Dermis microvascular lymphatic vessel endothelial cell (primary cell): ENCODE measurements at places on chromosomes 7 and 10.

DNA sequence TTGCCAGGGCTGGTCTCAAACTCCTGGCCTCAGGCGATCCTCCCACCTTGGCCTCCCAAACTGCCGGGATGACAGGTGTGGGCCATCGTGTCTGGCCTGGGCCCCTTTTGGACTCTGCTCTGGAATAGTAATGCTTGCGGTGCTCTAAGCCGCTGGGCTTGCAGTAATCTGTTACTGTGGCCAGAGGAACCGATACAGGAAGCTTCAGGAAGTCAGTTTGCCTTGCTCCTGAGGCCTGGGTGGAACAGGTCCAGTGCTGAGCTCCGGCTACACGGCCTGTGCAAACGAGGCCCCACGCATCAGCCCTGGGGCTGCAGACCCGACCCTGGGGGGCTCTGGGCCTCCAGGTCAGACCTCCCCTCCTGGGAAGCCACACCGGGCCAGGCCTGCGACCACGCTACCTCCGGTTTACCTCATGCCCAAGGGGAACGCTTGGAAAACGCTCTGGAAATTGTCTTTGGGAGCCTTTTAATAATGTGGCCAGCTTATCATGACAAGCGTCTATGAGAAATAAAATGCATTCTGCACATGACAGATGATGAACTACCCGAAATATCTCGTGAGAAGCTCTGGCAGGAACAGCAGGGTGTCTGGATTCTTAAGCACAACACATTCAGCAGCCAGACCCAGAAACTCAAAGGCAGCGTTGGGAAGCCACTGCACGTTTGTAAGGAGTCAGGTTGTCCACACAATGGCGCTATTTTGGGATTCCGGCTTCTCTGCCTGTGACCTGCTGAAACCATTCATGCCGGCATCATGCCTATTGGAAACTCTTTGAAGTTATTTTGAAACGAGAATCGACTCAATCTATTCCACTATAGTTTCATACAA is 10.1 kb upstream of the ADAP1 start:
- peak; percentile 43 for DNase-seq

DNA sequence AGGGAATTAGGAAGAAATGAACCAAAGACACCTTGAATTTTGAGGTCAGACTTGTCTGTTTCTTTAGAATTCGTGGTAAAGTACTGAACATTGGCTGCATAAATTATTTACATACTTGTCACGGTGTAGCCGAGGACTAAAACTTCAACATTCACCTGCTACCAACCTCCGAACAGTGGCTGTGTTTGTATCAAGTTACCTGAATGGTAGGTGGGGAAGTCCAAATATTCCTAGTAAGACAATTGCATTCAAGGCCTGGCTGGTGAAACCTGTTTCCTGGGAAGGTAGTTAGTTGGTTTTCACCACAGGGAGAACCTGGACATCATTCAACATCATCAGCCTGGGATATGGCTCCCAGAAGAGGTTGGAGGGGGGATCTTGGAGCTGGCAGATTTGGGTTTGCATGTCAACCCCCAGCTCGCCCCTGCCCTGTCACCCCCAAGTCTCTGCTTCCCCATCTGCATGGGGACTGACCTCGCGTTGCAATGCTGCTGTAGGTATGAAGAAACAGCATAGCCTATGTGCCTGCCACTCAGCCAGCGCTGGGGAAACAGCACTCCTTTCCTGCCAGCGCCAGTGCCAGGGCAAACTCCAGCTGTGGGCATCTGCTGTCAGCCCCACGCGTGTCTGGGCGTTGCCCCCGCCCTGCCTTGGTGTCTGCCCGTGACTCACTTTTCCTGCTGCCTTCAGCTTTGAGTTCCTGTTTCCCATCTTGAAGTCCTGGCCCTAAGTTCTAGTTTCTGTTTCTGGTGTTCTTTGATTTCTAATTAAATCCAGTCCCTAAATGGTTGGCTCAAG is 12.7 kb upstream of the LARP4B start:
- no peak for DNase-seq

DNA sequence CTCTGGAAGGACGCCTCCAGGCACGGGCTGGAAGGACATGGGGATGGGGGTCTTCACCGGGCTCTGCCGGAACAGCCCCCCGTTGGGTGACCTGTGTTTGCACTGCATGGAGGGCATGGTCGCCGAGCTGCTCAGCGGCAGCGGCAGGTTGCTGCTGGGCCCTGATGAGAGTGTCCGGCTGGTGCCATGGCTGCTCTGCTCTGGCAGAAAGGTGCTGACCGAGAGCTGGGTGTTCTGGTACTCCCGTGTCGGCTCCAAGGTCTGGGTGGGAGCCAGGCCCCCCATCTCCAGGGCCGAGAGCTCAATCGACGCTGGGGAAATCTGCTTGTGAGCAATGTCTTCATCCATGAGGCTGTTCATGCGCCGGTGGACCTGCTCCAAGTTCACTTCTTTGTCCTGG is 764.3 kb downstream of the GRID1 start:
- DNase-seq: no peak

DNA sequence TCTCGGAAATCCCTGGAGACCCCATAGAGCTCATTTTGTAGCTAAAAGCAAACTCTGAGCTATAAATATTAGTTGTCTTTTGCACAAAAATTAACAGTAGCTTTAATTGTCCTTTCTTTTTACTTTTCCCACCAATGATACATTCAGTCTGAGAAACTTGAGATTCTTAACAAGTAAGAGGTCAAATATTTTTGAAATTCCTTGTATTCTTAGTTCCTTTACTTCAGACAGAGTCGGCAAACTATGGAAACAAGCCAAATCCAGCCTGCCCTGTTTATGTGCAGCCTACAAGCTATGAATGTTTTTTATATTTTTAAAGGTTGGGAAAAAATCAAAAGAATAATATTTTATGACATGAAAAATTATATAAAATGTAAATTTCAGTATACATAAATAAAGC is 146.6 kb downstream of the CTNNA3 start:
- DNase-seq: no peak

- DNase-seq: no peak
Measured at GRCh38 chr10:47055386-47056246, 144.4 kb downstream of the PTPN20 start.

- DNase-seq: no peak
Measured at GRCh38 chr10:50395851-50396250, 144.5 kb upstream of the ASAH2 start.

DNA sequence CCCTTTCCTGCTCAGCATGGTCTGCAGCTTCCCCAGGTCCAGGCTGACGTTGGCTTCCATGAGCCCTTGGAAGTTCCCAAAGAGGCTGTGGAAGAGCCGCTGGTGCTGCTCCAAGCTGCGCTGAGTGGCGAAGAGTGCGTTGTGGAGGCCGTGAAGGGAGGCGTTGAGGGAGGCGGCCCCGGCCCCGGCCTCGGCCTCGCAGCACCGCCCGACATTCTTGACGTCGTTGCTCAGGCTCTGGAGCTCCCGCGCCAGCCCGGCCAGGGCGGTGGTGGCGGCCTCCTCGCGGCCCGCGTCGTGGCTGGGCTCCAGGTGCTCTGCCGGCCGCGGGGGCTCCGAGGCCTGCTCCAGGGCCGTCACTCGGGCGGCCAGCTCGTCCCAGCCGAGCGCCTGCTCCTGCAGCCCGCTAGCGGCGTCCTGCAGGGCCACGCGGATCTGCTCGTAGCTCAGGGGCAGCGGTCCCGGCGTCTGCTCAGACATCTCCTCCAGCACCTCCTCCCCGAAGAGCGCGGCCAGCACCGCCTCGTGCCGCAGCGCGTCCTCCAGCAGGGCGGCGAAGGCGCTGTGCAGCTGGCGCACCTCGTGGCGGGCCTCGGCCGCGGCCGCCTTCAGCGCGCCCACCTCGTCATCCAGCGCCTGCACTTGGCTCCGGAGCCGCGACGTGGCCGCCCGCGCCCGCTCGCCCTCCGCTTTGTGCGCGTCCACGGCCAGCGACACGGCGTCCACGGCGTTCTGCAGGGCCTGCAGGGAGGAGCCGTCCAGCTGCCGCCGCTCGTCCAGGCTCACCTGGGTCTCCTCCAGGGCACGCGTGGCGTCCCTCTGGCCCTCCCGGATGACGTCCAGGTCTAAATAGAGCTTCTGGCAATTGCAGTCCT is 14.7 kb downstream of the MMRN2 start:
- no peak for DNase-seq

- no peak for DNase-seq
Measured at GRCh38 chr10:120931423-120931822, 80.3 kb downstream of the WDR11 start.

DNA sequence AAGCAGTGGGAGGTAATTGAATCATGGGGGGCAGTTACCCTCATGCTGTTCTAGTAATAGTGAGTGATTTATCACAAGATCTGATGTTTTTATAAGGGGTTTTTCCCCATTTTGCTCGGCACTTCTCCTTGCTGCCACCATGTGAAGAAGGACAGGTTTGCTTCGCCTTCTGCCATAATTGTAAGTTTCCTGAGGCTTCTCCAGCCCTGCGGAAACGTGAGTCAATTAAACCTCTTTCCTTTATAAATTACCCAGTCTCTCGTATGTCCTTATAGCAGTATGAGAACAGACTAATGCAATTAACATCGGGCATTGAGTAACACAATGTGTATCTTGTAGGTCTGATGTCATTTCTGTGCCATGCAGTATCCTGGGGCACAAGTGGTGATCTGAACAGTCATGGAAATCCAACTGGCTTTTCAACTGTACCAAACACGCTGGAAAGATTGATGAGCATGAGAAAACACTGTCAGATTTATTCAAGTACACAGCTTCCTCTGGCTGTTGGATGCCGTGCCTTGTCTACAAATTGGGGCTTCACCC is 208.6 kb upstream of the KIAA1217 start:
- no peak for DNase-seq

DNA sequence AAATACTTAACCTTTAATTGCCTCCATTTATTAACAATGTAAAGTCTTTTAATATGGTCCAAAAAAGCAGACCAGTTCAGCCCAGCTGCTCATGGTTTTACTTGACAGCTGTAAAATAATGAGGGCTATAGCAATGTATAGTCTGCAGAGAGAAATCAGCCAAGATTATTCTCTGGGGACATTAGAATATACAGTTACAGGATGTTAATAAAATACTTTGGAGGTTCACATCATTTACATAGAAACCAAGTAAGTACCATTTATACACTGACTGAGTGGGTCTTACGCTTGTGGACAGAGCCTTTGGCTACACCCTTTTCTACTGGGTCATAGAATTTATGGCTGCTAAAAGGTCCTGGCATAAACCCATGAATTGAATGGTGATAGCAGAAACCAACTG is 340.7 kb upstream of the CELF2 start:
- DNase-seq: no peak

- DNase-seq: no peak
Measured at GRCh38 chr7:153034791-153035190, 275.2 kb downstream of the ACTR3B start.

DNA sequence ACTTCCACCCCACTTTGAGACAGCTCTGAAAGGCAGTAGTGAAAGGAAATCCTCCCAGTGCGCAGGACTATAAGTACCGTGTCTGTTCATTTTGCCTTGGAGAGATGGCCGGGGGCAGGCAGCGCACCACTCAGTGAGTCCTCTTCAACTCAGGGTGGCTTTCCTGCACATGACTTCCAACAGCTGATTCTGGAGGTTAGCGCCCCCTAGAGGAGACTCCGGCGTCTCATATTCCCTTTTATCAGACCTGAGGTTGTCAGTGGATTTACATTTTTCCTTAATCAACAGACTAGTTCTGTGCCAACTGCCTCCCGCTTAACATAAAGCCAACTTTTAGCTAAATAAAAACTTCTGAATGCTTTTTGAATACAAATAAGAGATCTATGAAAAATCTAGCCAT is 101.0 kb downstream of the HERPUD2 start:
- DNase-seq: no peak

DNA sequence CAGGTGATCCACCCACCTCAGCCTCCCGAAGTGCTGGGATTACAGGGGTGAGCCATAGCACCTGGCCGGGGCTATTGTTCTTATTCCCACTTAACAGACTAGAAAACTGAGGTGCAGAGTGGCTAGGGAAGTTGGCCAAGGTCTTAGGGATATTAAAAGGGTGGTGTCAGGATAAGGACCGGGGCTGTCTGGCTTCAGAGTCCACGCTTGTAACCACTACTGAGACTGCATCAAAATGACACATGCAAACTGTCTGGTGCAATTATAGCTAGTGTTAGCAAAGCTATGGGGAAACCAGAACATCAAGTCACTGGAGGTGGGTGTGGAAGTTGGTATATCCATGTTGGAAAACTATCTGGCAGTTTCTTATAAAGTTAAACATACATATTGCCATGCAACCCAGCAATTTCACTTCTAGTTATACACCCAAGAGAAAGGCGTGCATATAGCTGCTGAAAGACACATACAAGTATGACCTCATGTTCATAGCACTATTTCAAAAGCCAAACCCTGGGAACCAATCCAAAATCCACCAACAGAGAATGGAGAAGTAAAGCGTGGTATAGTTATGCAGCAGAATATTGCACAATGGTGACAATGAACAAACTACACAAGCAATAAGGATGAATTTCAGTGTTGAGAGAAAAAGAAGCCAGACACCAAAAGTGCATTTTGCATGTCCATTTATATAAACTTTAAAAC is 33.9 kb upstream of the EEPD1 start:
- peak; percentile 58 for DNase-seq

- DNase-seq: no peak
Measured at GRCh38 chr7:40674316-40674715, 539.5 kb downstream of the SUGCT start.

DNA sequence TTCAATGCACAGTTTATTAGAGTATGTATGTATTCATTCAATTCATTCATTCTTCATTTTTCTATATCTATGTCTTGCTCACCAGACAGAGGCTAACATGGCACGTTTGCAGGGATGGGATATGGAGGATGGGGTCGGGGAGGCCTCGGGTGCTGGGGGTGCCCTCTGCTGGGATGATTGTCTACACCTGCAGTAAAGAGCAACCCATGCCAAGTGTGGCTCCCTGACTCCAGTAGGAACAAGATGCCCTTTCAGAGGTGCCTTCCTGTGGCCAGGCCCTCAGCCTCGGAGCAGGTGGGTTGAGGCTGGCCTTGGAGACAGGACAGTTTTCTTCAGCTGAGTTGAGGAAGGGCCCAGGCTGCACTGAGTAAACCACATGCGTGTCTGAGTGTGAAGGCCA is 157.2 kb downstream of the SH2D4B start:
- DNase-seq: no peak

- DNase-seq: no peak
Measured at GRCh38 chr7:110382736-110383135, 708.2 kb upstream of the LRRN3 start.

DNA sequence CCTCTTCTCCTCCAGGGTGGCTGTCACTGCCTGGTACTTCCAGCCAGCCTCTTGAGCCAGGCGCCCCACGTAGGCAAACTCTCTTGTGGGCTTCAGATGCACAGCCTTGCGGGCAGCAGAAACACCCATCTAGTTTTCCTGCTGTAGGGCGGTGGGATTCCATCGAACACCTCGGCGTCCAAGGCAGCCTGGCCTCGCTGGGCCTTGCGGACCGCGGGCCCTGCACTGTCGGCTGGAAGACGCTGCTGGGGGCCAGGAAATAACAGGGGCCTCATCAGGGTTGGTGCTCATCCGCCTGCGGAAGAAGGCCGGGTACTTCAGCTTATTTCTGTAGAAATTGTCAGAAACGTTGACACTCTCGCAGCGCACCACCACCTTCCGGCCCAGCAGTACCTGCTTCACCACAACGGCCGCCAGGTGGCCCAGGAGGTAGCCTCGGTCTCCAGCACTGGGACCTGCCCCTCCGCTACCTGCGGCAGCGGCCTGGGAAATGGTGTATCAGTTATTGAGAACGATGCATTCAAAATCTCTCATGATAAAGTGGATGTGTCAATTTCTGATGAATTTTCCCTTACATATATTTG is 61.1 kb downstream of the WDFY4 start:
- DNase-seq: no peak
